ENCODE measurements at places on chromosomes 11 and 22. TPM values are rescaled to one million over a fixed set of nuclear protein-coding genes. Genes with fewer than 3 reads are reported as not detected.

GRCh38 chr11:26227301-26227746, 104.6 kb upstream of the ANO3 start:
- DNase-seq: no peak
- no peak overlapping the region for H3K27ac ChIP-seq
- H3K27me3 ChIP-seq: no peaks in the 10 kb centered on the region

DNA sequence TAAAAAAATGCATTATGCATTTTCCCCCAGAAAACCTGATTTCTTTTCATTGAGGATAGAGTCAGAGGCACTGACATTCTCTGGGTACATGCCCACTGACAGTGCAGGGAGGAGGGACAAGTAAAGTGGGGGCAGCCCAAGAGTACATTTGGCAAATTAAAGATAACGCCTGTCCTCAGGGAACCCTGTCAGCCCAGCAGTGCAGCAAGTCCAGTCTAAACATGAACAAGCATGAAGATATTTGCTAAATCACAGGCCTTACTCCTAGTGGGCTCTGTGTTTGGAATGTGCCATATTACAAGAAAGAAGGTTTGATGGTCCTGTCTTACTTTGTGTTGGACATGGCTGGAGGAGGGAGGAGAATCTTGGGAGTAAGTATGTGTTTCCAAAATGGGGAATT, 37.9 kb downstream of the AMOTL1 start:
- DNase-seq: no peak
- no peaks in the 10 kb centered on the region for H3K4me1 ChIP-seq
- H3K27me3 ChIP-seq: no peaks in the 10 kb centered on the region
- H3K4me3 ChIP-seq: no peak overlapping the region

The RASD2 gene
- total RNA-seq: not detected

The ANAPC15 gene
- total RNA-seq: 25.0 TPM
